ENCODE measurements at places on chromosomes 2 and 18.

GRCh38 chr18:29749704-29750103 is 1292.8 kb downstream of the DSC3 start:
- no peak for DNase-seq

- DNase-seq, result no peak
Observed at GRCh38 chr2:165803123-165803760, 9.2 kb upstream of the GALNT3 start.

GRCh38 chr2:235690082-235690808 is 196.4 kb downstream of the AGAP1 start:
- no peak for DNase-seq

- no peak for DNase-seq
Observed at GRCh38 chr2:95401480-95401879, 1.0 kb upstream of the FAHD2A start.
